Vagina (tissue), 2 donors: ENCODE measurements at places on chromosomes 2 and 18. TPM values are rescaled to one million over a fixed set of nuclear protein-coding genes. Genes with fewer than 3 reads are reported as not detected.

- H3K4me1 ChIP-seq = no peaks in the 10 kb centered on the region
- H3K27me3 ChIP-seq = no peaks in the 10 kb centered on the region
- H3K4me3 ChIP-seq = no peak overlapping the region
- no peak for DNase-seq
Measured at GRCh38 chr2:120132691-120133090, 90.5 kb downstream of the TMEM185B start.

GRCh38 chr2:160613466-160614153 is 120.0 kb upstream of the RBMS1 start:
- no peaks in the 10 kb centered on the region for H3K27me3 ChIP-seq
- H3K4me3 ChIP-seq = no peak overlapping the region
- DNase-seq = no peak
- no peak overlapping the region for H3K27ac ChIP-seq

- no peak overlapping the region for H3K4me3 ChIP-seq
- H3K27ac ChIP-seq = no peak overlapping the region
- no peak for DNase-seq
Measured at GRCh38 chr2:176653479-176654443, 384.5 kb downstream of the MTX2 start.

- H3K27me3 ChIP-seq = no peaks in the 10 kb centered on the region
- DNase-seq = no peak
- H3K4me3 ChIP-seq = no peak overlapping the region
- H3K36me3 ChIP-seq = no peaks in the 10 kb centered on the region
- no peaks in the 10 kb centered on the region for H3K4me1 ChIP-seq
Measured at GRCh38 chr2:228474466-228474865, 293.0 kb upstream of the SPHKAP start.

- DNase-seq = no peak
- no peak overlapping the region for H3K27ac ChIP-seq
- no peaks in the 10 kb centered on the region for H3K36me3 ChIP-seq
- peaks cover 7% of the 10 kb centered on the region for H3K4me1 ChIP-seq
- H3K4me3 ChIP-seq = no peak overlapping the region
- H3K27me3 ChIP-seq = no peaks in the 10 kb centered on the region
Measured at GRCh38 chr2:42376758-42377157, 15.7 kb upstream of the COX7A2L start.

Gene NPPC
- 16.0 TPM for total RNA-seq

DNA sequence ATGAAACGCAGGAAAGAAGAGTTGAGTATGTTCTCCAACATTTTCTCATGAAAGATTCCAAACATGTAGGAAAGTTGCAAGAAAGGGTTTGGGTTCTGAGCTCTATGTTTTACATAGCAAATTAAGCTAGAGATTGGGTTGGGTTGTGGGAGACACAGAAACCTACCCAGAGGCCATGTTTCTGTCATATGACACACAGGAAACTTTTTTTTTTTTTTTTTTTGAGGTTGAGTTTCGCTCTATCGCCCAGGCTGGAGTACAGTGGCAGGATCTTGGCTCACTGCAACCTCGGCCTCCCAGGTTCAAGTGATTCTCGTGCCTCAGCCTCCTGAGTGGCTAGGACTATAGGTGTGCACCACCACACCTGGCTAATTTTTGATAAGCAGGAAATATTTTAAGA is 57.6 kb downstream of the DOCK10 start:
- H3K27me3 ChIP-seq = no peaks in the 10 kb centered on the region
- no peak overlapping the region for H3K4me3 ChIP-seq
- H3K27ac ChIP-seq = peak overlapping the region; percentile 77
- peaks cover 15% of the 10 kb centered on the region for H3K4me1 ChIP-seq
- DNase-seq = no peak

DNA sequence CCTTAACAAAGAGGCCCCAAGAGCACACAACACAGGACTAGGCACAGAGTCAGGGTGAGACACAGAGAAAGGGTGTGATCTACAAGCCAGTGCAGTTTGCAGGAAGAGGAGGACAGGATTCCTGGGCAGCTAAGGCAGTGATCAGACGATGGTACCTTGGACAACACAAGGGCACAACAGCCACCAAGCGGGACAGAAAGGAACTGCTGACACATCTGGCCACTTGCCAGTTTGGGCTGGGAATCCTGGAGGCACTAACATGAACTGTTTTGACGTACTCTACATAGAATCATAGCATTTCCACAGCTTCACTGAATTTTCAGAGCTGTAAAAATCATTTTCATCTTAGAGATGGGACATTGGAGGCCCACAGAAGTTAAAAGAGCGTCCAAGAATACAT is 221.5 kb upstream of the SLC35G4 start:
- H3K4me3 ChIP-seq = no peak overlapping the region
- no peak overlapping the region for H3K27ac ChIP-seq
- no peaks in the 10 kb centered on the region for H3K27me3 ChIP-seq
- H3K4me1 ChIP-seq = no peaks in the 10 kb centered on the region
- no peak for DNase-seq
- no peaks in the 10 kb centered on the region for H3K36me3 ChIP-seq

Gene SPHKAP
- 1.2 TPM for total RNA-seq

GRCh38 chr18:35956226-35956625 is 16.3 kb upstream of the RMP24 start:
- DNase-seq = no peak
- H3K36me3 ChIP-seq = no peaks in the 10 kb centered on the region
- H3K27me3 ChIP-seq = no peaks in the 10 kb centered on the region
- no peak overlapping the region for H3K4me3 ChIP-seq
- H3K4me1 ChIP-seq = no peaks in the 10 kb centered on the region

DNA sequence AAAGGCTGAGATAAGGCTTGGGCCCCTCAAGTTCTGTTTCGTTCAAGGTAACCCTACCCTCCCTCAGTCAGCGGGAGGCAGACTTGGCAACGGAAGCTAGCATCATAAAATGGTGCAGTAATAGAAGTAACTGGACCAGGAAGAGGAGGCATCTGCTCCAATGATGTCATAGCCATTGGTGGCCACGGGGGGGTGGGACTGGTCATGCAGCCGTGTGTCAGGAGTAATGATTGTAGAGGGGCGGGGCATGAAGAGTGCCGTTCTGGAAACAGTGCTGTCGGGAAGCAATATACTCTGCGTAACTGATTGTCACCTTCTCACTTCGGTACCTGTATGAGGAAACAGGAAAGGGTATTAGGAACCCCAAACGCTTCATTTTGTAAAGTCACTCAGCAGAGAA is 6.9 kb upstream of the POLR2D start:
- no peak overlapping the region for H3K4me3 ChIP-seq
- DNase-seq = no peak
- H3K27ac ChIP-seq = no peak overlapping the region
- no peaks in the 10 kb centered on the region for H3K27me3 ChIP-seq

DNA sequence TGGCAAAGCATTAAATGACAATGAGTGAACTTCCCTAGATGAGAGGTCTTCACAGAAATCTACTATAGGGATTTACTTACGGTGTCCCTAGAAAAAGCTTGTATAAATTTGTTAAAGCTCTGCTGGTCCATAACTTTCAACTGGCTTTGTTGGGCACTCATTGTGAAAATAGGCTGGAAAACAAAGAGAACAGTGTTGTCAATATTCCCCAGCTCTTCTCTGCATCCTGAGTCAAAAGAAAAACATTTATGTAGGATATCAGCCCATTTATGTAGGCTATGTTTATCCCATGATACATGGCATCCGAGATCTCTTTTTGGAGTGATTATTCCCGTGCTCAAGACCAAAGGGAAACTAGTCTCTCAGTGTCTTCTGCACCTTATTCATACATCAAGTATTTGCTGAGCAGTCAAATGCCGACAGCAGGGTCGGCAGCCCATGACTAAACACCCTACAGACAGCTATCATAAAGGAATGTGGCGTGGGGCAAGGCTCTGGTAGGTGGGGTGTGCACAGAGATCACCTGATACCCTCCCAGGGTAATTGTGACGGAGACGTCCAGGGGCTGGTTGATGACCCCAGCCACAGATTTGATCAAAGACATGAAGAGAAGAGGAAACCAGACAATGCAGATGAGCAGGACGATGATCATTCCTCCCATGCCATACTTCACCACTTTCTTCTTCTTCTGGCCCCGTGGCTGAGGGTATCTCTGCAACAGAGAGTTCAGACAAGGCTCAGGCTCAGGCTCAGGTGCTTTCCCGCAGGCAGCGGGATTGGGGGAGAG is 155.9 kb downstream of the NAPG start:
- no peaks in the 10 kb centered on the region for H3K4me1 ChIP-seq
- no peaks in the 10 kb centered on the region for H3K36me3 ChIP-seq
- no peak overlapping the region for H3K27ac ChIP-seq

Gene SEPTIN10
- 107 TPM for total RNA-seq

Gene CCL20
- not detected for total RNA-seq

DNA sequence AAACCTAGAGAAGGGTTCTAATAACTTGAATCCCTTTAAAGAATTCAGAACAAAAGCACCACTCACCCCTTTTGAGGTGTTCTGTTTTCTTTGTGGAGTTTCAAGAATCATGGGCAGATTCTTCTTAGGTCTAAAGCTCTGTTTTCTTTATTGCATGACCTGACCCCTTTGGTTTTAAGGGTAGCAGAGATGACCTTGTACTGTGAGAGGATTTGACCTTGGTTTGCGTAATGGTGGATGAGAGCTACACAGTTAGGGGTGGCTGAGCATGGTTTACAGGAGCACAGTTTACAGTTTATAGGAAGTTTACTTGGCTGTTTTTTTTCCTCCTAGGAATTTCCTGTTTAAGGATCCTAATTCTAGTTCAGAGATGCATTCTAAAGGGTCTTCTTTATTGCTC is 1095.6 kb upstream of the NRXN1 start:
- H3K27me3 ChIP-seq = no peaks in the 10 kb centered on the region
- no peak overlapping the region for H3K4me3 ChIP-seq
- no peaks in the 10 kb centered on the region for H3K4me1 ChIP-seq
- no peak overlapping the region for H3K27ac ChIP-seq
- no peak for DNase-seq

Gene ALPG
- total RNA-seq = not detected

- no peak for DNase-seq
- H3K4me1 ChIP-seq = no peaks in the 10 kb centered on the region
- H3K36me3 ChIP-seq = no peaks in the 10 kb centered on the region
- no peak overlapping the region for H3K27ac ChIP-seq
- H3K27me3 ChIP-seq = no peaks in the 10 kb centered on the region
- no peak overlapping the region for H3K4me3 ChIP-seq
Measured at GRCh38 chr2:221969087-221969829, 329.5 kb downstream of the PAX3 start.

DNA sequence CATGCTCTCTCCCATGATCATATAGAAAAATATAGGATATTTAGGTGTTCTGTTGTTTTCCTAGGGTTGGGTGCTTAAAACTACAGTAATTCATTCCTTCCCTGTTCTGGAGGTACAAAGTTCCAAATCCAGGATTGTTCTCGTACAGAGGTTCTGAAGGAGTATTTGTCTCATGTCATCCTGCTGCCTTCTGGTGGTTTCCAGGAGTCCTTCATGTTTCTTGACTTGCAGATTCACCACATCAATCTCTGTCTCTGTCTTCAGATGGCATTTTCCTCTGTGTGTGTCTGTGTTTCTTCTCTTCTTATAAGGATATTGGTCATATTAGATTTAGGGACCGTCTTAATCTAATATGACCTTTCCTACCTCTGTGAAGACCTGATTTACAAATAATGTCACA is 397.9 kb downstream of the NYAP2 start:
- H3K27ac ChIP-seq = no peak overlapping the region
- DNase-seq = no peak
- H3K27me3 ChIP-seq = no peaks in the 10 kb centered on the region
- no peaks in the 10 kb centered on the region for H3K36me3 ChIP-seq
- no peak overlapping the region for H3K4me3 ChIP-seq

DNA sequence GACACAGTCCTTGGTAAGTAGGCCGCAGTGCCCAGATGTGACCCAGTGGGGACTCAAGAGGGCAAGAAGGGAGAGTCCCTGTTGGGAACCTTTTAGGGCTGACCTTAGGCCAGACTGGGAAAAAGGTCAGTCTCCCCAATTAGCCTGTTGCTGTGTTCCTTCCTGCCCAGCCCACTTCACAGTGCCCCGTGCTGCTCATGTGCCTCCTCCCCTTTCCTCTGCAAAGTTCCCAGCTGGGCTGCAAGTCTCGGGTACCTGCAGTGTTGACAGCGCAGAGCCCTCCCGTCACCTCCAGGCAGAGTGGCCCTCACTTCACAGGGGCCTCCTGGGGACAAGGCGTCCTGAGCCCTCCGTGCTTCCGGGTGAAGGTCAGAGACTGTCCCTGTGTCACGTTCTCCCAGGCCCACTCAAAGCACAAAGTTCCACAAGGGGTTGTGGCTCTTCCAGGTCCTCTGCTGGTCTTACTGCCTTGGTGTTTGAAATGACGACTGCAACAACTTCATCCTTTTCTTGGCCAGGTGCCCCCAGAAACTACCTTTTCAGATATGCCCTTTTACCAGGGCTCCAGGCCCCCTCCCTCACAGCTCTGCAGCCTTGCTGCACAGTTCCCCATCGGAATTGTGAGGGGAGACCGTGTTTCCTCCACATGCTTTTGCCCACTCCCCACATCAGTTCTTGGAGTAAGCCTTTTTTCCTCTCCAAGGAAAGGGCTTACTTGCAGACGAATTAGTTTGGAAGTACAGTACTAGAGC is 225.8 kb downstream of the ALPK2 start:
- H3K27ac ChIP-seq = peak overlapping the region; percentile 17
- no peaks in the 10 kb centered on the region for H3K36me3 ChIP-seq
- no peaks in the 10 kb centered on the region for H3K27me3 ChIP-seq
- no peak for DNase-seq
- no peak overlapping the region for H3K4me3 ChIP-seq

- DNase-seq = no peak
- H3K4me1 ChIP-seq = peaks cover 12% of the 10 kb centered on the region
- H3K27ac ChIP-seq = no peak overlapping the region
- H3K27me3 ChIP-seq = no peaks in the 10 kb centered on the region
- H3K36me3 ChIP-seq = no peaks in the 10 kb centered on the region
Measured at GRCh38 chr2:11396467-11397445, 52.3 kb upstream of the ROCK2 start.

Gene CRYGC
- total RNA-seq = not detected
